ENCODE measurements at places on chromosomes 7 and 10.
A peak's percentile ranks its signal among the peaks of the same experiment; 100 is the strongest.

DNA sequence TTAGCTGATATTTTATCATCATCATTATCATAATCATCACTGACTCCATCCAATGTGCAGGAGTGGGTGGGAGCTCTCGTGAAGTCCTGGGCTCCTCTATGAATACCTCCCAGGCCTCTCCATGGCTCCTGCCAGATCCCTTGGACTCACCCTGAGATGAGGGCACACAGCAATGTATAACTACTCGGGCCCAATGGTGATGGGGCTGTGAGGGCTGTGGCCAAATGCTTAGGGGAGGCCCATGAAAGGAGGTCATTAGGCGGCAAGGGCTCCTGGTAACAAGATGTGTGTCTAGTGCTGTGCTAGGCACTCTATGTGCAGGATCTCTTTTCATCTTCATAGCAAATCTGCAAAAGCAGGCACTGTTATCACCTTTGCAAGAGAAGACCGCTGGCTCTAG, 270.9 kb downstream of the GLRX3 start:
- no peak for DNase-seq

- no peak for DNase-seq
These were observed 54.2 kb downstream of the DLG5 start for GRCh38 chr10:77872151-77872946.

- no peak for DNase-seq
These were observed 8.8 kb downstream of the NXPH1 start for GRCh38 chr7:8442051-8442813.

- peak; percentile 99 for DNase-seq
These were observed at the start of gene PSAP for GRCh38 chr10:71850743-71851464. Gene PSAP (minus strand): TSS chr10:71851251. CDS start chr10:71851221, 30 bp downstream.

- no peak for DNase-seq
These were observed 439.8 kb upstream of the ZMIZ1 start for GRCh38 chr10:78628976-78629375.

DNA sequence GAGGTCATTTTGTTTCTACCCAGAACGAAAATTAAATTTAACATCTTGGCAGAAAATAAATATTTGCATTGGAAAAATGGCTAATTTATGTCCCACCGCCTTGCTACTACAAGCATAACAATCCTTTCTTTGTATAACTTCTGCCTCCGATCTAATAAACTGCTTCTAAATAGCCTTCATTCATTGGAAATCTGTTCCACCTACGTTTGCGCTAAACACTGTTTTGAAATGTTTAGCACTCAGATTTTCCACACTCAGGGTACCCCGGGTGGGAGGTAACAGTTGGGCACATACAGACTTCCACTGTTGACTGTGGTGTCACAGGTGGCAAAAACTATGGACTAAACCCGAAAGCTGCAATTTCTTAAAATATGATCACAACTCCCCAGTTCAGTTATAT, 96.4 kb downstream of the FGFR2 start:
- no peak for DNase-seq

DNA sequence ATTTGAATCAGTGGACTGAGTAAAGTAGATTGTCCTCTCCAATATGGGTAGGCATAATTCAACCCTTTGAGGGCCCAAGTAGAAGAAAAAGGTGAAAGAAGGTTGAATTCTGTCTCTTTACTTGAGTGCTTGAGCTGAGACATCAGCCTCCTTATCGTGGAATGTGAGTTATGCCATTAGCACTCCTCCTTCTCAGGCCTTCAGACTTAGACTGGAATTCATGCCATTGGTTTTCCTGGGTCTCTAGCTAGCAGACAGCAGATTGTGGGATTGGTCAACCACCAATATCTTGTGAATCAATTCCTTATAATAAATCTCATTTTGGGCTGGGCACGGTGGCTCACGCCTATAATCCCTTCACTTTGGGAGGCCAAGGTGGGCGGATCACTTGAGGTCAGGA, 89.2 kb downstream of the CUL2 start:
- DNase-seq = no peak

DNA sequence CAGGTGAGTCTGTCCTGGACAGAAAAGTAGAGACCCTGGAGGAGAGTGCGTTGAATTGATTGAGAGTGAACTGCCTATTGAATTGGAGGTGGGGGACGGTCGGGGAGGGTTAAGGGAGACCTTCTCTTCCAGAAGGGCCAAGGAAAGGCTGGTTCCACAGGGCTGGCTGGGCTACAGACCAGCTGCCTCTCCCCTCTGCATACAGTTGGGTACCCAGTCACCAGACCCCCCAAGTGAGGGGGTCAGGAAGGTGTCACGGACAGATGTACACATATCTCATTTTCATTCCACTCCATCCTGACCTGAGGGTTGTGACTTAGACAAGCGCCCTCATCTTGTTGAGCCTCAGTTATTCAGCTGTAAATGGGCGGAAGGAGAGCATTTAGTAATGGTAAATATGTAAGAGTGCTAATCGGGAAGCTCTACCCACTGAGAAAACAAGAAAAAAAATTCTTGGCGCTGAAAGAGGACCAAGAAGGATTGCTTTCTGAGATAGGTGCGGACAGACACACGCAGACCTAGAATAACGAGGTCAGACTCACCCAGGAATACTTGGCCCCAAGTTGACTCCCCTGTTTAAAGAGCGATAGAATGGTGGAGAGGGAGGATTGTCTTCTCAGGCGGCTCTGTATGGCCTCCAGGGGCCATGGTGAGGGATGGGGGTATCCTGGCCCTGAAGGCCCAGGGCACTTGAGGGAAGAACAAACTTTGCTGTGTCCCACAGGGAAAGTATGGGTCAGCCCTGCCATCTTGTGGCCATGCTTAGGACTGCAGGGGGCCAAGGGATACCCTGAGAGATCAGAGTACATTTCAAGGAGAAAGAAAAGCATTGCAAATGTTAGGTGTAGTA, 7.2 kb upstream of the MBL2 start:
- peak; percentile 15 for DNase-seq

- DNase-seq = no peak
These were observed 320.4 kb upstream of the SP8 start for GRCh38 chr7:21107101-21107500.

DNA sequence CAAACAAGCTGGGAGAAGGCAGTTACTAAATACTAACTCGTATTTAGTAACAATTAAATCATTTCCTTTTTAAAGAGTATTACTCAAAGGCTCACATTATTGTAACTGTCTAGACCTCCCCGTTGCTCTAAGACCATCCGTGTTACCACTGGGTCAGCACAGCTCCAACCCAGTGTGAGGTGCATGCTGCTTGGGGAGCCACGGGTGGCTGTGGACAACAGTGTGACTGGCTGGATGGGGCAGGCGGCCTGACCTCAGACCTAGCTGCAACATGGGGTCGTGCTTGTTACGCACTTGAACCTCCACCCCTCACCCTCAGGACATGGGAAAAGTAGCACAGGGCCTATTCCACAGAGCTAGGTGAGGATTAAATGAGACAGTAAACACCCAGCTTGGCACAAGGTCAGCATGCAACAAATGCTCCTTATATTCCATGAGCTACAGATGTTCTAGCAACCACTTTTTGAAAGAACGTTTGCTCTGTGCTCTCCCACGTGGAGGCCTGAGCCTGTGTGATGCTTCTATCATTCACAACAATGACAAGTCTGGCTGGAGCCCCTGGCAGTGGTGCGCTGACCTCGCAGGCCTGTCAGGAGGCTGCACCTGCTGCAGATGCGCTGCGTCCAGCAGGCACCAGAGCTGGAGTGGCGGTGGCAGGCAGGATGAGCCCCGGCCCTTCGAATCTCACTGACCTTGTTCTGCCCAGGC, 135.7 kb downstream of the PKD1L1 start:
- DNase-seq = no peak

- DNase-seq = no peak
These were observed 1.8 kb upstream of the LDB3 start for GRCh38 chr10:86666538-86666937.

- no peak for DNase-seq
These were observed 189.4 kb upstream of the MTPN start for GRCh38 chr7:136166521-136166920.

GRCh38 chr7:80775897-80776296, 137.5 kb downstream of the CD36 start:
- DNase-seq = no peak

DNA sequence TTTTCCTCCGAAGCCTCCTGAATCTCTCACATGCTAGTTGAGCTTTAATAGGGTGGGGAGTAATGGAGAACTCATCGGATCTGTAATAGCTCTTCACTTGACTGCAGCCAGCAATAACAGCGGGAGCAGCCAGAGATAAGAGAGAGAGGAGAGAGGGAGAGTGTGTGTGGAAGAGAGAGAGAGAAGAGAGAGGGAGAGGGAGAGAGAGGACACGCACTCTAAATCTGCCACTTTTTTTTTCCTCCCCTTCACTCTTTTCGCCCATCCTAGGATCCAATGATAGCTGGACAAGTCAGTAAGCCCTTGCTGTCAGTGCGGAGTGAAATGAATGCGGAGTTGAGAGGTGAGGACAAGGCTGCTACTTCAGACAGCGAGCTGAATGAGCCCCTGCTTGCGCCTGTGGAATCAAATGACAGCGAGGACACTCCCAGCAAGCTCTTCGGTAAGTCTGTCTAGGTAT, 107.9 kb downstream of the POU6F2 start:
- no peak for DNase-seq

DNA sequence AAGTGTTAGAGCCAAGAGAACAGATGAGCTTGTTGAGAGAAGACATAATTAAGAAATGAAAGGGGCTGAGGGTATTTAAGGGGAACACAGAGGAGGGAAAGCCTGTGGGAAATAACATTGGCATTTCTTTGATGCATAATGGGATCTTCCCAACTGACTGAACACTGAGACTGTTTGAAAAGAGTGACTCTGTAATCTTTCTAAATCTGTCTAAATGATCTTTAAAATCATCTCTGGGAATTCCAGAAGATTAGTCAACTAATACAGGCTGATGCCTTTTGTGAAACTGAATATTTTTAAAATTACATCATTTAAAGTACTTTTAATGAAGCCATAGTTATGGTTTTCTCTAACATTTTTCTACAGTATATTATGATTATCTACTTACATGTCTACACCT, 17.4 kb upstream of the SLC35G1 start:
- DNase-seq = no peak

GRCh38 chr7:101954499-101954898, 137.1 kb downstream of the CUX1 start:
- DNase-seq = no peak

DNA sequence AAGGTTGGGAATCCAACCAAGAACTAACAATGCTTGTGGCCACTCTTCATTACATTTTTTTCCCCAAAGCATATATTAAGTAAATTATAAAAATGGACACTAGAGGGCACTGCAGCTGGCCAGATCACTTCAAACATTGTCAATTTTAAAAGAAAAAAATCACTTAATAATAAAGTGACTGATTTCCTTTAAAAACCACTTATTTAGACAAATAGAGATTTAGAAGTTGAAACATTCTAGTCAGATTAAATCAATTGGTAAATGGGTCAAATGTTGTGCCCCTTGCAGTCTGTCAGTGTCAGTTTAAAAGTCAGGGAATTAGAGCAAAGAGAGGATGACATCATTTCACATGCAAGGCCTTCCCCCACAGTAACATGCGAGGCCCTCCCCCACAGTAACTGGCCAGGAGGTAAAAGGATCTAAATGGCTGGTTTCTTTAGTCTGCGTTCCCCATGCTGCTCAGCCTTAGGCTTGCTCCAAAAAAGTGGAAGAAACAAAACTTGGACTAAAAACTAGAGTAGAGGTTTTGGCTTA, 177.9 kb downstream of the SKAP2 start:
- peak; percentile 5 for DNase-seq

- no peak for DNase-seq
These were observed 332.7 kb upstream of the PFKP start for GRCh38 chr10:2734603-2735002.

- no peak for DNase-seq
These were observed 123.6 kb upstream of the ANK3 start for GRCh38 chr10:60513281-60513680.

- no peak for DNase-seq
These were observed 112.6 kb downstream of the RNF32 start for GRCh38 chr7:156753229-156753560.

DNA sequence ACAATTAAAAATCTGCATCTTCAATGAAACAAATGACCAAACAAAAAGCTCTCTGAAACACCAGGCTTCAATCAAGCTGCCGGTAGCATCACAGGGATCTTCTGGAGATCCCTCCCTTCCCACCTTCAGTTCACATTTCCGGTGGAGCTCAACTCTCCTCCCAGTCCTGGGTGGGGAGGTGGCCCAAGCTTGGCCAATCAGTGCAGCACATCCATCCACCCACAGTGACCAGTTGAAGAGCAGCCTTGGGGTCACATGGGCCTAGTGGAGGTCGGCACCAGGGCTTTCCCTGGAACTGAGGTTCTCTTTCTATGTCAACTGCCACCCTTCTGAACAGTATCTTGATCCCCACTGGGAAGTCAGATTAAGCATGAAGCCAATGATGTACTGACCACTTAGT, 620.1 kb upstream of the MGMT start:
- DNase-seq = no peak

GRCh38 chr10:77111611-77112550, 525.7 kb downstream of the KCNMA1 start:
- DNase-seq = peak; percentile 7

DNA sequence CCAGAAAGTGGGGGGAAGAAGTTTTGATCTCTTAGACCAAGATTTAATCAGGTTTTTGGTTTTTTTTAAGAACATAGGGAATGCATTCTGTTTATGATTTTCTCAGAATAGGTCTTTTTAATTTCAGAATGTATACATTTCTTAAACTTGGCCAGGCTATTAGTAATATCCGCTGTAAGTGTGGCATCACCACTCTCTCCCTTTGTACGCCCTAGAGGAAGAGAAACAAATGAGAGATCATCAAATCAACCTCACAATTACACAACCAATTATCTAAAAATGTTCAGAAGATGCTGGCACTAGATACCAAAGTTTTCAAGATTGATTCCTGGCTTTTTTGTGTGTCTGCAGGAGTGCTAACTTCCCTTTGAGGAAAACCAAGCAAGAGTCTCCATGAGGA, 70.0 kb downstream of the KLF6 start:
- no peak for DNase-seq

- DNase-seq = no peak
These were observed 580 bp downstream of the EEPD1 start for GRCh38 chr7:36153571-36154097.

DNA sequence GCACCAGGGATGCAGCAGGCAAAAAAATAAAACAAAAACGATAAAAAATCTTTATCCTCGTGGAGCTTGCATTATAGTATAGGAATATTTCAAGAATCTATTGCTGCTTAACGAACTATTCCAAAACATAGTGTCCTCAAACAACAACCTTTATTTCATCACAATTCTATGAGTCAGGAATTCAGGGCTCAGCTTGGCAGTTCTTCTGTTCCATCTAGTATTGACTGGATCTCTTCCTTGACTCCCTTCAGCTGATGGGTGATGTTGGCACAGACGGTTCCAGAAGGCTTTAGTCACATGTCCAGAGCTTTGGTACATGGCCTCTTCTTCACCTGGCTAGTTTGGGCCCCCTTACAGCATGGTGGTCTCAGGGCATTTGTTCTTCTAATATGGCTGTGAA, 88.0 kb downstream of the RTKN2 start:
- DNase-seq = no peak

GRCh38 chr7:151408839-151409666, 785 bp downstream of the WDR86 start:
- peak; percentile 41 for DNase-seq

- no peak for DNase-seq
These were observed 264.9 kb downstream of the EXOC4 start for GRCh38 chr7:133517766-133518165.
